ENCODE measurements at places on chromosomes 4 and X.

DNA sequence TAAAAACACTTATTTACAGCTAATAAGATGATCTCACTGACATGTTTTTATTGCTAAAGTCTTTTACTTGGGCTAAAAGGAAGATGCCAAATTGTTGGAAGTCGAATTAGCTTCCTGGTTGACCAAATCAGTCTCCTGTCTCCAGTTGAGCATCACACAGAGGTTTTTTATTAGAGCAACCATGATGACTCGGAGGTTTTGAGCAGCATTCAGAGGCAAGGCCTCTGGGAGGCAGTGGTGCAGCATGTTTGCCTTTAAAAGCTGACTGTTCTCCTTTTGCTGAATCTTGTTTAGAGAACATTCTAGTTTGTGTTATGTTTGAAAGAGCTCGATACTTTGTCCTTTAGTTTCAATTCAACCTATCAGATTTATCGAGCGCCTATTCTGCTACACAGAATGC lies 2.1 kb downstream of the UCHL1 start:
- DNase-seq = no peak

GRCh38 chr4:63937961-63938360 lies 471.3 kb downstream of the TECRL start:
- DNase-seq = no peak

- no peak for DNase-seq
Measured at GRCh38 chr4:4968161-4968725, 51.0 kb downstream of the CYTL1 start.

DNA sequence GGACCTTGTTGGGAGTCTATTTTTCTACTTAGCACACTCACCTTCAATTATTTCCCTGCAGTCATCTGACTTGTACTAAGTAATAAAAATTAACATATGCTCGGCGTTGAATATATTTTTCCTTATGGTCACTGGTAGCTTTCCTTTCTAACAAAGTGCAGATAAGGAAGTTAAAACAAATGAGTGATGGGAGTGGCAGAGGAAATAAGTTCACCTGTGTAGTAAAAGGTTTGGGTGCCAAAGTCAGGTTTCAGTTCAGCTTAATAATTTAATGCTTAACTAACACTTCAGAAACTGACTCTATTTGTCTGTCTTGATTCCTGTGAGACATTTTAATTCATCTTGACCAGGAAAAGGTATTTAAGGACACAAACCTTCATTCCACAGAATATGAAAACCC lies 184.4 kb downstream of the PCDH7 start:
- DNase-seq = no peak

DNA sequence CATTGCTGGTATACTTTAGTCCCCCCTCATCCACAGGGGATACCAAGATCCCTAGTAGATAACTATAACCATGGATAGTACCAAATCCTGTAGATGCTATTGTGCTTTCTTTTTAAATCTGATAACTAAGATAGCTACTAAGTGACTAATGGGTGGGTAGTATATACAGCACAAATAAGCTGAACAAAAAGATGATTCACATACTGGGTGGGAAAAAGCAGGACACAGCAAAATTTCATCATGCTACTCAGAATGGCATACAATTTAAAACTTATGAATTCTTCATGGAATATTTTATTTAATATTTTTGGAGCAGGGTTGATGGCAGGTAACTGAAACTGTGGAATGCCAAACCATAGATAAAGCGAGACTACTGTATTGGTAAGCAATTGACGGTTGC lies 161.6 kb downstream of the IL15 start:
- no peak for DNase-seq

DNA sequence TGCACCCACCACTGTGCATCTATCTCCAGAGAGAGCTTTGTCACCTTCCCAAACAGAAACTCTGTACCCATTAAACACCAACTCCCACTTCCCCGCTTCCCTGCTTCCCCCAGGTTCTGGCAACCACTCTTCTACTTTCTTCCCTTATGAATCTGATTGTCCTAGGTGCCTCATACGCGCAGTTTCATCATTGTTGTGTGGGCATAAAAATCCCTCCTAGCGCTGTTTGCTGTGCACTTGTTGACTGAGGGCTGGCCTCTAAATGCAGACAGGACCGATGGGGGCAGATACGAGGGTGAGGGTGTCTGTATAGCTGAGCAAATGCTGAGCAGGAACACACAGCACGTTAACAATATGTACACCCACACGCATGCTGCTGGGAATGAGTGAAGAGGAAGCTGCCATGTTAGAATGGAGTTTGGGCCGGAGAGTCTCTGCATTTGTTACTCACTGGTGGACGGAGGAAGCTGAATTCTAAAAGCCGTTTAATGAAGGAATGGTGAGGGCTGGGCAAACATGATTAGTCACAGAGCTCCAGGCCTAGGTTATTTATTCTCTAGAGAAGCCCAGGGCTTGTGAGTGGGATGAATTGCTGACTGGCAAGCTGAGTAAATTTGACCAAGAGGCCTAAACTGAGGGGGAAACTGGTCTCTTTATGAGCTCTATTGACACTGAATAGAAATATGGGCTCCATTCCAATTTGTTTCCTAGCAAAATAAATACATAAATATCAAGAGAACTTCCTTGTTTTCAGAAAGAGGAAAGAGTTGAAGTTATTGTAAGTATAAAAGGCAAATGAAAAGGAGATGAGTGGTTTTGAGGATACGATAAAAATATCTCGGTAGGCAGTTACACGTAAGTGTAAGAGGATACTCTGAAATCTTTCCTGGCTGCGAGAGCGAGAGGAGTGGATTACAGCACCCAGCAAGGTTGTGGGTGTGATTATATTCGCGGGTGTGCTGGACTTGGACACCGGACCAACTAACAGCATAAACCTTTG lies 95.9 kb upstream of the RPS6KA3 start:
- DNase-seq = no peak

DNA sequence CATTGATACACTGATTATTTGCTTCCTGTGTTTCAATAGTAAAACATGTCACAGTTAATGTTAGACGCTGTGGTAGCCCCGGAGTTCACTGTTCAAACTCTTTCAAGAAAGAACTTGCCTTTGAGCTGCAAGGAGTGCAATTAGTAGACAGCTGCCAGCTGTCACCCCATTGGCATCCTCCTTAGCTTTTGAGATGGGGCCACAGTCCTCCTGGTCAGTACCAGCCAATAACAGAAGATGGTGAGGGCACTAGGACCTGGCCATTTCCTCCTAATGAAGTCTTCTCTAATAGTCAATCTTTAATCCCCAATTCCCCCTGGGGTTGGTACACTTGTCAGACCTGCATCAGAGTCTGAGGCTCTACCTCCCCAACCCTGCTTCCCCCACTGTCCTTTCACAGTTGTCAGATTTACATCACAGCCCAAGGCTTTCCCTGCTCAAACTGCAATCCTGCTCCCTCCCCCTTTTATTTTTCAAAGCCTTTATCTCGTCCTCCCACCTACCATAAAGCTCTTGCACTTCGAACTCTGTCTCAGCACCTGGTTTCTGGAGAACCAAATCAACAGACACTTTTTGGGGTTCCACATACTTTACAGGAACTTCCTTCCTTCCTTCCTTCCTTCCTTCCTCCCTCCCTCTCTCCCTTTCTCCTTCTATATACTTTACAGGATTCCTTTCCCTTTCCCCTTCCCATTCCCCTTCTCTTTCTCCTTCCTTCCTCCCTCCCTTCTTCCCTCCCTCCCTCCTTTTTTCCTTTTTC lies 182.0 kb downstream of the RASL11B start:
- DNase-seq = no peak

DNA sequence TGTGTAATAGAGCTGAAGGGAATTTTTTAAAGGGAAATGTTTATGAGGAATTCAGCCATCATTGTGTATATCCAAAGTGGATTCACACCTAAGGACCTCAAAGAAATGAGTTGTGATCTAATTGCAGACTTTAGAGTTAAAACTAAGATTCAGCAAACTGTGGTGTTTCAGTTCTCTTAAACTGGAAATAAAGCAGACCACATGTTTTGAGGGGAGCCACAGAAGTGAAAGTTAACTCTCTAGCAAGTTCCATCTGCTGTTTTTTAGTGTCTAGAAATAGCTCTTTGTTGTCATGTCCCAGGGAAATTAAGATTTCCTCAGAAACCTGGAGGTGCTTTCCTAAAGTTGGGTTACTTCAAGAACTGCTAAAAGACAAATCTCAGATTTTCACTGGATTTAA lies 97.3 kb upstream of the DDX3X start:
- no peak for DNase-seq

GRCh38 chr4:83917572-83917971 lies 381.7 kb downstream of the GPAT3 start:
- no peak for DNase-seq

GRCh38 chr4:52202931-52203330 lies 151.8 kb downstream of the SPATA18 start:
- no peak for DNase-seq

DNA sequence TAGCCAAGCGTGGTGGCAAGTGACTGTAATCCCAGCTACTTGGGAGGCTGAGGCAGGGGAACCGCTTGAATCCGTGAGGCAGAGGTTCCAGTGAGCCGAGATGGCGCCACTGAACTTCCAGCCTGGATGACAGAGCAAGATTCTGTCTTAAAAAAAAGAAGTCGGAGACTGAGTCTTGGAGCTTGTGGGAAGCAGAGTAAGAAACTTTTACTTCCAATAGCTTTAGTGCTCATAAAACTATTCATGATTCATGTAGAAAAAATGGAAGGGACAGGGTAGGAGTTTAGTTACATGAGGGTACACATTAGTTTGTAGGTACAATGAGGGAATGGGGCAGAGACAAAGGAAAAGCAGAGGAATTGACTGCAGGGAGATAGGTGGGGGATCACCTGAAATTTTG lies 19.3 kb downstream of the RAP2C start:
- DNase-seq = no peak

- no peak for DNase-seq
Measured at GRCh38 chr4:47525154-47525819, 40.2 kb downstream of the ATP10D start.

- no peak for DNase-seq
Measured at GRCh38 chr4:78788007-78788889, 12.1 kb downstream of the BMP2K start.

DNA sequence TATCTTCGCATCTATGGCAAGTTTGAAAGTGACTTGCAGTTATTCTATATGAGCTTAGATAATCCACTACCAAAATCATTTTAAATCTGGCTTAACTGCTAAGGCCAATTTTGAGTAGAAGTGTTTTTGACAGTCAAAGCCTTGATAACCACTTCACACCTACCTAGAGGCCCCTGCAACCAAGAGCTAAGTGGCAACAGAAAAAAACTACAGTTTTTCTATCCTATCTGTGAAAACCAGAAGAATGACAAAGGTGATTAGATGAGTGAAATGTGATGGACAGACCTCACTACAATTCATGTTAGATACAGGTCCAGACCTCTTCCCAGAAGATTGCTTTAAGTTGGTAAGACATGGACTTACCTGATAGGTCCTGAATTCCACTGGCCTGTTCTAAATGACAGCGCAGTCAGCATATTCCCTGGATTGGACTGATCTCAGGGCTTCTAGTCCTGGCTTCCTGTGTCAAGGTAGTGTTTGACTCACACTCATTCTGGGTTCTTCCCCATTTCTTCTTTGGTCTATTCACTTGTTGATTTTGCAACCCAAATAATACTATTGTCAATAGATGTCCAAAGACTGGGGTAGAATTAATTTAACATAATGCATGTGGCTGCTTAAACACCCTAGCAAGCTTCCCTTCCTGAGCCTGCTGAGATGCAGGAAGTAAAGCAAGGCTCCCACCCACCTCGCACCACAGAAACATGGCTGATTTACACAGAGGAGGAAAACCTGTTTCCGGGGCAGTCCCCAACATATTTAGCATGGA lies 65.1 kb downstream of the PPP3CA start:
- no peak for DNase-seq

GRCh38 chr4:151409470-151410313 lies 716 bp downstream of the FHIP1A start:
- no peak for DNase-seq

DNA sequence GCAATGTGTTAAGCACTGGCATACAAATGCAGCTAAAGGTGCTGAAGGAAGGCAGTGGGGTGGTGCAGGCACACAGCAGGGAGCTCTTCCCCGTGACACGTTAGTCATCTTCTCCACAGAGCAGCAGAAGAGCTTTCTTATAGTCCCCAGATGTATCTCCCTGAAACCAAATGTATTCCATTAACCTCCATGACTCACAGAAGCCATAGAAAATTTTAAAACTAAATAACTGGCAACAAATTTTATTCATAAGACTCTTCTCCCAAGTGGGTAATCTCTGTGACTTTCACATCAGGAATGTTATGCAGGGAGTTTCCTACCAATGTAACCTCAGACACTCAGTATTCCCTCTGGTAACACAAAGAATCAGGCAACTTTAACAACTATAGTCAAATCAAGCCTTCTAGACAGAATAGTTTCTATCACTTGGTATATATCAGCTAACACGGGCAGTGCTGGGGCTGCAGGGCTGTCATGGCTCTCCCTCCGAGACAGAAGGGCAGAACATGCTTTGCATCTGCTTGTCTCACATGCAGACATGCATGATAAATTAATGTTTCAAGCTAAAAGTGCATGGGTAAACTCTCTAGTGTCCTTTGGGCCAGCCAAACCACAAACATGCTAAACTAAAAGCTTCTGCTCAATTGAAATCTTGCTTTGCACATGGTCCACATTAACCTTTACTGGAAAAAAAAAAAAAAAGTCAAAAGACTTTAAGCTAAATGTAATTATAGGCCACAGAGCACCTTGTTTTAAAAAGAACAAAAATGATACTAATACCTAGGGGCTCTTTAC lies 28.2 kb downstream of the ANXA5 start:
- no peak for DNase-seq

- no peak for DNase-seq
Measured at GRCh38 chr4:57110640-57111511, 691 bp upstream of the IGFBP7 start.

DNA sequence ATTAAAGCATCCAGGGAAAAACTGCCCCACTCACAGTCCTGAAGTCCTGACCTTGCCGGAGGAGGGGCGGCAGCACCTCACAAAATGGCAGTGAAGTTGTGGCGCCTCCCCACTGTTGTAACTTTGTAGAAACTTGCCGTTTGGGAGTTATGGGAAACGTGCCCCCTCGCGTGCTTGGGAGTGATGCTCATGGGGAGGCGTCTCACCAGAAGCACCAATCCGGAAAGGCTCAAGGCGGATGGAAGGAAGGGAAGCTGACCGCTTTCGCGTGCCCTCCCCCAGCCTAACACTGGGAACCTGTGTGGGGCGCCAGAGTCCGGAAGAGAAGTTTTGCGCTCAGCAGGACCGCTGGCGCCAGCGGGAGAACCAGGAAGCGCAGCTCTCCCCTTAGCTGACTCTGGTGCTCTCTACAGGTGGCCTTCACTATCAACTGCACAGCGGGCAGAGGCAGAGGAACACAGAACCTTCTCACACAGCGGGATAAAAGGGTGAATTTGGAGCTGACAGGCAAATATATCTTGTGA lies at the start of the genes CT45A10 and SAGE1:
Gene CT45A10 (minus strand): TSS at position 151 of the 524 bp plus-strand sequence. CDS start 8,100 bp downstream, outside the sequence.
Gene SAGE1 (plus strand): TSS at position 423 of the 524 bp plus-strand sequence. CDS start 2,527 bp downstream, outside the sequence.
- no peak for DNase-seq

All from stimulated activated CD4-positive, alpha-beta T cell treated with anti-CD3 and anti-CD28 coated beads, Interleukin-12 subunit alpha, Interleukin-12 subunit beta, amount 100 ng/mL, for 24 hours (primary cell).